ENCODE measurements at places on chromosomes 4 and X.

GRCh38 chr4:1325681-1326635 is 21.1 kb upstream of the UVSSA start:
- no peak for DNase-seq

DNA sequence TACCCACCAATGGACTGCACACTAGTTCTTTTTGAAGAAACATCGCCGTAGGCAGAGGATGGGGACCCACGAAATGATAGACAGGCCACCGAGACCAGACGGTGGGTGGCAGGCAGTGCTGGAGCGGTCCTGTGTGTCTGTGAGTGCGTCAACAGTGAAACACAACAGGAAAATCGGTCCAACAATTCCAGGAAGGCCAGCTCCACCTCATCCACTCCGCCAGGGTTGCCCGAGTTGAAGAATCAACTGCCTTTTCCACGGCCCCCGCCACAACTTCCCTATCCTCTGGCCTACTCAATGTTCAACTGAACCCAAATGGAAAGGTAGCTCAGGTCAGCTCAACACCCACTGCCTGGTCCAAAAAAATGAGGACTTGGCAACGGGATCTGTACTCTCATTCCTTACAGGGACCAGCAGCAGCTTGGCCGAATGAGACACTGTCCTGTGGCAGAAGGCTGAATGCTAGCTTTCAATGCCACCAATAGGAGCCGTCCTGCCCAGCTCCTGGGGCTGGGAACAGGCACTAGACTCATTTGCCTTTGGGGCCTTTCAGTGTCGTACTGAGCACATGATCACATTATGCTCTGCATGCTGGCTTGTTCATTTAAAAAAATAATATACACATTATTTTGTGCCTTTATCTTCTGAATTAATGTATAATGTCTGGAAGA is 43.5 kb downstream of the MID1 start:
- no peak for DNase-seq

- no peak for DNase-seq
These were observed 437.6 kb upstream of the CTSO start for GRCh38 chr4:156391325-156391653.

DNA sequence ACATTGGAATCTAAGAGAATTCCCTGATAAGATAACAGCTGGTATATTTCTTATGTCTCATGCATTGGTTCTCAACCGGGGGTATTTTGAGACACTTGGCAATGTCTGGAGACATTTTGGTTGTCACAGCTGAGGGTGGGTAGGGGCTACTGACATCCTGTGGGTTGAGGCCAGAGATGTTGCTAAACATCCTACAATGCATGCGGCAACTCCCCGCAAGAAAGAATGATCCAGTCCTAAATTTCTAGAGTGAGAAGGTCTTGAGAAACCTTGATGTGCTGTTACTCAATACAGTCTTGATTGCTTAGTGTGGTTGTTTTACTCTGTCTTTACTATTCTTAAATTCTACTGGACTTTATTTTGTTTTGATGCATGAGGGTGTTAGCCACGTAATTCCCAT is 287.2 kb downstream of the FRMPD4 start:
- no peak for DNase-seq

DNA sequence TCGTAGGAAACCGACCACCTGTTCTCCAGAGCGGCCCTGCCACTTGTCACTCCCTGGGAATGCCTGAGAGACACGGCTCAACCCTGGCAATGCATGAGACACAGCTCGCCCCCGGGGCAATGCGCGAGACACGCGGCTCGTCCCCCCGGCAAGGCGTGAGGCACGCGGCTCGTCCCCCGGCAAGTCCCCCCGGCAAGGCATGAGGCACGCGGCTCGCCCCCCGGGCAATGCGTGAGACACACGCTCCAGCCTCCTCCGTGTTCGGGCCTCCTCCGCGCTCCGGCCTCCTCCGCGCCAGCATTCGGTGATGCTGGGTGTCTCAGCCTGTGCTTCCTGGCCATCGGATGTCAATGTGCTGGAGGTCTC is 27.5 kb upstream of the CPLX1 start:
- DNase-seq: no peak

- DNase-seq: no peak
These were observed 466.6 kb downstream of the INPP4B start for GRCh38 chr4:142379277-142380051.

DNA sequence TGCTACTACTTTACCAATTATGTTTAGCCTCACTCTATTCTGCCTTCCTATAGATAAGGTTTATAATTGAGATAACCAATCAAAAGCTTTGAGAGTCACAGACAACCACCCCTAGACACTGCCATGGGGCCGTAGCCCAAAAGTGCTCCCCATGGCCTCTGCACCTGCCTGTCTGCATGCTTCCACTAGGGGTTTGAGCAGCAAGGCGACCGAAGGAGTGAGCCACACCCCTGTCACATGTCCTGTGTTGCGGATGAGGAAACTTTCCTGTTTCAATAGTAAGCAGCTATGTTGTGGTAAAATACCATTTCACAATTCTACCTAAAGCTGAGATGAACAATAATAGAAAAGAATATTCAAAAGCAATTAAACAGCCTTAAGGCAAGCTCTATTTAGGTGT is 856.0 kb upstream of the FRG1 start:
- no peak for DNase-seq

GRCh38 chr4:30839583-30840520 is 119.7 kb downstream of the PCDH7 start:
- DNase-seq: no peak

Measured in activated CD4-positive, alpha-beta T cell treated with anti-CD3 and anti-CD28 coated beads for 24 hours (primary cell).